Stimulated activated CD4-positive, alpha-beta T cell treated with anti-CD3 and anti-CD28 coated beads, Interleukin-4, amount 100 ng/mL, for 1 hour (primary cell): ENCODE measurements at places on chromosomes 3 and 15.

DNA sequence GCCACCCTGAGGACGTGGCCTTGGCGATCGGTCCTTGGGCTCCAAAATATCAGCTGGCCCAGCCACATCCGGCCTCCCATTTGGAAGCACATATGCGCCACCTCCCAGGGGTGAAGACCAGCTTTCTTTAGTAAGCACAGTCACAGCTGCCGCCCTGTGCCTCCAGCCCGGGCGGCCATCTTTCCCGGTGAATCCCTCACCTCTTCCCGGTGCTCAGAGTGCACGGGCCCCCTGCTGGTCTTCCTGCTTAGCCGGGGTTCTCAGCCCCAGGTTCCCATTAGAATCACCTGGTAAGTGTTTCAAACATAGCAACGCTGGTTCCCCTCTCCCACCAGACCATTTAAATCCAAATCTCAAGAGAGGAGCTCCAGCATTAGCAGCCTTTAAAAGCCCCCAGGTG, 232.2 kb downstream of the VPS13C start:
- no peak for DNase-seq

DNA sequence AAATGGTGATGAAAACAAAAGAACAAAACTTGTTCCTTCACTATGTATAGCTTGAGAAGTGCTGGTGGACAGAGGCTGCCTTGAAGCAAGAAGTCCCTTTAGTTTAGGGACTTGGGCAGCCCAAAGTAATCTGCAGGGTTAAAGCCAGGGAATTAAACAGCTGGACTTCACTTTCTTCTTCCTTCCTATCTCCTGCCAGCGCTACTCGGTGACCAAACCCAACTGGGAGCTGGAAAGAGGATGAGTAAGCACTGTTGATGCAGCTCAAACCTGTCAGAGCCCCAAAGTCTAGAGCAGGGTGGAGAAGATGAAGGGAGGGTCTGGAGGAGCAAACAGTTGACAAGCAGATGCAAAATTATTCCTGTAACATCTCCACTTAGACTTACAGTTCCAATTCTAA, 73.1 kb upstream of the FBN1 start:
- no peak for DNase-seq

GRCh38 chr3:141147657-141148056, 84.0 kb upstream of the PXYLP1 start:
- no peak for DNase-seq

DNA sequence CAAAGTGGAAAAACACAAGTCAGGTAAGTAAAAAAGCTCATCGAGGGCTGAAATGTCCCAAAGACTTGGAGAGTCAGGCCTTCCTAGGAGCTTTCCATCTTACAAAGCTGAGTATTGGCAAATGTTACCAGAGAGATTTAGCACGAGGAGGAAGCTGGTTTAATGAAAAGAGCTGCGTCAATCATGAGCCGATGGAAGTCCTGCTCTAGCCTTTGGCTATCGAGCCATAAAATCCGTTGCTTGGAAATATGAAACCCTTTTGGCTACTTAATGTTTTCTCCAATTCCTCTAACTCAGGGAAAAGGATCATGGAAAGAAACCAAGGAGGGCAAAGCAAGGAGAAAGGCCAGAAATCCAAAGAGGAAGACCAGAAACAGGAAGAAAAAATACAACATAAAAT, 1074.6 kb downstream of the FHIT start:
- DNase-seq, result no peak

DNA sequence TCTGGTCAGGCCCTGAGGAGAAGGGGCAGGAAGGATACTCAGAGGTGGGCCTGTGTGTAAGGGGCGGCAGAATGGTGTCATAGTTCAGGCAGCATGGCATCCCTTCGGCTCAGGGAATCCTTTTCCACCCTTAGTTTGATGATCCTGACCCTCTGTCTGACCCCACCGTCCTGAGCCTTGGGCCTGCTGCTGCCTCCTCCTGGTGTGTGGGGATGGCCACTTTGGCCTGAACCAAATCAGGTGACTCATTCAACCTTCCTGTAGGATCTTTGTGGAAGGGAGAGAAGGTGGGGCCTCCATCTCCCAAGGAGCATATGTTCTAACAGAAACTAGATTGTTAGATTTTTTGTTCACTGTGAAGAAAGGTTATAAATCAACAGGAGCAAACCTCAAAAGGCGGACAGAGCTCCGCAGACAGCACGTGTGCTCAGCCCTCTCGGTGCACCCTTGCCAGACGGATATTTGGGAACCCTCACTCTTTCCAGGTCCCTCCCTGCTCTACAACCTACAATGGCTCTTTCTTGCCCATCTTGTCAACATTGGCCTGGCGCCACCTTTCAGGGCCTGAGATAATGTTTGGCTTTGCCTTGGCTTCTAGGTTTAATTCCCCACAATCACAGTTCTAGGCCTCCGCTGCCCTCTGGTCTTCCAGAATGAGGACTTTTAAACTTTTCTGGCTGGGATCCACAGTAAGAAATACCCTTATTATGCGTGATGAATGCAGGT, 21.7 kb downstream of the THSD4 start:
- DNase-seq, result no peak

DNA sequence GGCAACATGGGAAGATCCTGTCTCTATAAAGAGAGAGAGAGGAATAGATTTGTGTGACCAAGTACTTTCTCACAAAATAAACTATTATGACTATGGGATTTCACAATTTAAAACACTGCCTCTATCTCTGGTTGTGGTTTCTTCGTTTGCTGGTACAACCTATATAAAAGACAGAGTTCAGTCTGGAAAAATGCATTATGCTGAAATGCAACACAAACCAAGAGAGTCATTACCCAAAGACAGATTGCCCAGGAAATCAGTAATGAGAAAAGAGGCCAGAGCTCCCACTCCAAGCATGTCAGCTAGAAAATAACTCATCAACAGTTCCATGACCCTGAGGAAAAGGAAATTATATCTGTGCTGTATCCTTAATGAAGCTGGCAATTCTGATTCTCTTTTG, 23.2 kb downstream of the GPR176 start:
- no peak for DNase-seq

DNA sequence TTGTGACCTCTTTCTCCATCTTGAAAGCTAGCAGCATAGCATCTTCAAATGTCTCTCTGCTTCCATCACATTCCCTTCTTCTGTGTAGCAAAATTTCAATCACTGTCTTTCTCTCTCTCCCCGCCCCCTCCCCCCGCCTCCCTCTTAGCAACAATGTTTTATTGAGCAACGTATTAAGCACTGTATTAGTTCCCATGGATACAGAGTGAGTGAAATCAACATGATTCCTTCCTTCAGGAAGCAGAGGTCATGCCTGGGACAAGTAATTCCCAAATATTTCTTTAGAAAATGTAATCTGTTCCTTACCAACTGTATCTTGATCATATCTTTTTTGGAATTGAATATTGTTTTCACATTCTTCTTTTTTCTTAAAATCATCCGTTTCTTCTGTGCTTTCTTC, 373.7 kb upstream of the NECTIN3 start:
- DNase-seq, result no peak

- no peak for DNase-seq
Observed at GRCh38 chr3:17039594-17039993, 154.8 kb downstream of the PLCL2 start.

- DNase-seq, result no peak
Observed at GRCh38 chr3:21750831-21751391, at the start of gene ZNF385D. TSS of gene ZNF385D (minus strand) at chr3:21751210. CDS start at chr3:21750916, 294 bp downstream.

- no peak for DNase-seq
Observed at GRCh38 chr3:149162007-149162406, 32.6 kb downstream of the HPS3 start.
